Omental fat pad (tissue), 4 donors: ENCODE measurements at places on chromosomes 6 and 20. TPM values are rescaled to one million over a fixed set of nuclear protein-coding genes. Genes with fewer than 3 reads are reported as not detected.

GRCh38 chr6:90413867-90414266 is 117.2 kb upstream of the BACH2 start:
- DNase-seq, result no peak

DNA sequence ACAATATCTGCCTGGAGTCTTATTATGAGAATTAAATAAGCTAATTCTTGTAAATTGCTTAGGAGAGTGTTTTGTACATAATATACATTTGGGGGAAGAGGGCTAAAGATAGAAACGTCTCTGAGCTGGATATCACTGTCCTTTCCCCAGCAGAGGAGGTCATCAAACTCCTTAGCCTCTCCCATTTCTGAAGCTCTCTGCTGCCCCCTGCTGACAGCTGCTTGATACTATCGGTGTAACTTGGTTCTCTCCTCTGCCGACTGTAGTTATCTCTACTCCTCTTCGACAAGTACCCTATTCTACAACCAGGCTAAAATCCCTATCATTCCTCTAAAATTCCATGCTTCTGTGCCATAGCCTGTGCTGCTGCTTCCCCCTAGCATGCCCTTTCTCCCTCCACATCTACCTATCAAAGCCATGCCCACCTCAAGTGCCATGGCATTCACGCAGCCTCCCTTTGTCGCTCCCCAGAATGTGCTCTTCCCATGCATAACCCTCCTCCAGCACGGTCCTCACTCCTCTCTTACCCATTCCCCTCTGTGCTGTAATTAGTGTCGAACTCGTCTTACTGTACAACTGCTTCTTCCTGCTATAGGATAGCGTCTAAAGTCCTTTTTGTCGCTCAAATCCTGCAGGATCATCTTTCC is 101.2 kb downstream of the EPM2A start:
- DNase-seq, result peak; percentile 89

DNA sequence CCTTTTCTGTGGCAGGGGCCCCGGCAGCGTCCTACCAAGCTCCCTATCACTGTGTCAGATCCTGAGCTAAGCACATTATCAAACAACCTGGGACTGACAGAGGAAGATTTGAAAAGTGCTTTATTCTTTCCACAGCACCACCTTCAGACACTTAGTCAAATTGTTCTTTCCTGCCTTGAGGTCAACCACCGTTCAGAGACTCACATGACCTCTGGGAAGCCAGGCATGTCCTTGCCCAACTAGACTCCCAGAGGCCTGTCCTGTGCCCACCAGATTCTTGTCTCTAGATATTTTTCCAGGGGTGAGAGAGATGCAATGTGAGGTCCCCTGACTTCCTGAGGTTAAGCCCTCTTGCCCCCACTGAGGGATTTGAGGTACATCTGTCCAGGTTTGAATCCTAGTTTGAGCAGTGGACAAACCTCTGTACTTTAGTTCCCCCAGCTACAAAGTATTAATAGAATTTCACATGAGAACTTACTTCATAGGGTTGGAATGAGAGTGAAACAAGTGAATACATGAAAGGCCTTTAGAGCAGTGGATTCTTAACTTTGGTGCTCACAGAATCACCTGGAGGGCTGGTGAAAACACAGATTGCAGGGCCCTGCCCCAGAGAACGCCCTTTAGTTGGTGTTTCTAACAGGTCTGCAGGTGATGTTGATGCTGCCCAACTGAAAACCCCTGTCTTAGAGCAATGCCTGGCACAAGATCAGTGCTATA is 179.8 kb downstream of the CLIC5 start:
- DNase-seq, result no peak

- no peak for DNase-seq
Observed at GRCh38 chr6:15137086-15137485, 108.8 kb upstream of the JARID2 start.

GRCh38 chr20:3156811-3157619 is 2.6 kb downstream of the FASTKD5 start:
- no peak for DNase-seq

The MICB gene
- total RNA-seq, result 5.8 TPM

The BMP5 gene
- 1.4 TPM for total RNA-seq

The SLC17A2 gene
- total RNA-seq, result not detected
